ENCODE measurements at places on chromosomes 4 and X.
A peak's percentile ranks its signal among the peaks of the same experiment; 100 is the strongest.

DNA sequence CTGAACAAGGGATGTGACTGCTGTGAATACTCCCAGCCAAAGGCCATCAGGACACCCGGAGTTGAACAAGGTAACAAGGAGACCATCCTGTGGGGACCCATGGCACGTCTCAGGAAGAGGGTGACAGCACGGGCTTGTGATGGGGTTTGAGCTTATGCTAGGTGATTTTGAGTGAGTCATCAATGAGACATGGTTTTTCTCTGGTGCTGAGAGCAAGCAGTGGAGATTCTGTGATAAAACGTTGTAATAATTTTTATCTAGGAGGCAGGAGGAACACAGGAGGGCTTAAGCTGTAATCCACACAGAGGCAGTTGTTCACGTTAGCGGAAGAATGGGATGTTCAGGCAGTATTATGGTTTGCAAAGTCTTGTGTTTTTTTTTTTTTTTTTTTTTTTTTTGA, 36.0 kb downstream of the TRIML1 start:
- no peak for DNase-seq

DNA sequence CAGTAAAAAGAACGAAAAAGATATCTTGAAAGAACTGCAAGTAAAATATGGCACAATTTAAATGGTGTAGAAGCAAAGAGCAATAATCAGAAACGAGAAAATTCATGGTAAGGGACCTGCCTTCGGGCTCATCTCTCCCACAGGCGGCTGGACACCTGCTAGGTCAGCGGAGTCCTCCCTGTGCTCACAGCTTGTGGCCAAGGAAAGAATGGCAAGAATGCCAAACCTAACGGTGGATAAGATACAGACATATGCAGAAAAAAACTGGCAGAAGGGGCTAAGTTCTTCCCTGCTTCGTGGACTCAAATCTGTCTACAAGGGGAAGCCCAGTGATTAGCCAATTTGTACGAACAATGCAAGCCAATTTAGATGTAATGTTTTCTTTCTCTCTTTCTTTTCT, 152.1 kb upstream of the VCX start:
- DNase-seq, result no peak

DNA sequence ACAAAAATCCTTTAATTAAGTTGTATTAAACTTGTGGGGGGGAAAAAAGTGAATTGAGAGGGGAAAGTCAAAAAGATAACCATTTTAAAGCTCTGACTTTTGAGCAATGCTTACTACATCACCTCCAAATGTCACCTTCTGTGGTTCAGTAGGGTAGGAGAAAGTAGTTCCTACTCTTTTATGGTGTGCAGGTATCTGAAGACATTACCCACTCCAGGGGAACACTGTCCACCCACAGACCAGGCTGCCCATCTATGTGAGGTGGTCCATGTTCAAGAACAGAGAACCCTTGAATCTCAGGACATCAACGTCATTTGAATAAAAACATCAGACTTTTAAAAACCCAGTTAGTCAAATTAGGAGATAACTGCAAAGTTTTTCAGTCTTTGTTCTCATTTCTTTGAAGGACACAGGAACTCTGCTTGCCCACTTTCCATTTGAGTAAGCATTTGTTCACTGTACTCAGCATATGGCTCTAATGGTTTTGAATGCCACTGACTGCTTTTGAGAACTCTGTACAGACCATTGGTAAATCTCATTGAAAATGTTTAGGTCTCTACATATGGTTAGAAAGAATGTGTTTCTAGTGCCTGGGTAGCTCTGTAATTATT, 18.4 kb downstream of the NMU start:
- peak; percentile 58 for DNase-seq

- no peak for DNase-seq
These were observed 16.8 kb downstream of the ARHGAP6 start for GRCh38 chrX:11648705-11649519.

GRCh38 chrX:153824348-153824747, 6.0 kb downstream of the PDZD4 start:
- DNase-seq, result no peak

DNA sequence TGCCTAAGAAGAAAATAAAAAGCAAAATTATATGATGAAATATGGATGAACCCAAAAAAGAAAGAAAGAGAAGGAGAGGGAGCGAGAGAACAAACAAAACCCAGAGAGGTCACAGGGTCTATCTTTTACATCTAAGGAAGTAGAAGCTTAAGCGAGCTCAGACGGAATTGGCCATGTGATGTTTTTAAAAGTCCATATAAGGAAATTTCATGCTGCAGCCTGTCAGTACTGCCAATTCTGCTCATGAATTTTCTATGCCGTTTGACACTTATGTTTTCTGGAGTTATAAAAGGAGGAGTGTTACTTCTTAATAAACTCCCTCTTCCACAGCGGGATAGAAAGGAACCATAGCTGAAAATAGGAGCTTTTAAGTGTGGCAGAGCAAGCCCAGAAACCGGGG, 32.9 kb upstream of the DCX start:
- no peak for DNase-seq

DNA sequence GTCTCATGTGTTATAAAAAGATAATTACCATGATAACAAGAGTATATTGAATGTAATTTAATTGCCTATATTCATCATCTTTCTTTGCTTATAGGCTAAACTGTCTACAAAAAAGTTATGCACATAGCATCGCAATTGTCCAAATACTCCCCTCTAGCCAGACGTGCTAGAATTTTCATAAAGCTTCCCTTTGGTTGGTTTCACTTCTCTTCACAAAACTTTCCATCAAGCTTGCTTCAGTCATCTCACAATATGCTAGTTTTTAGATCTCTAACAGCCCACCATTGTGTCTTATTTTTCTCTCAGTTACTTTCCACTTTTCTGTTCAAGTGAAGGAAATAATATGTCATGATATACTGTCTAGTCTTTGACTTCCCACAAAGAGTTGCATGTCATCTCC, 448.3 kb upstream of the SPANXN1 start:
- DNase-seq, result no peak

- DNase-seq, result peak; percentile 78
These were observed 59.9 kb downstream of the GSPT2 start for GRCh38 chrX:51802917-51803688.

DNA sequence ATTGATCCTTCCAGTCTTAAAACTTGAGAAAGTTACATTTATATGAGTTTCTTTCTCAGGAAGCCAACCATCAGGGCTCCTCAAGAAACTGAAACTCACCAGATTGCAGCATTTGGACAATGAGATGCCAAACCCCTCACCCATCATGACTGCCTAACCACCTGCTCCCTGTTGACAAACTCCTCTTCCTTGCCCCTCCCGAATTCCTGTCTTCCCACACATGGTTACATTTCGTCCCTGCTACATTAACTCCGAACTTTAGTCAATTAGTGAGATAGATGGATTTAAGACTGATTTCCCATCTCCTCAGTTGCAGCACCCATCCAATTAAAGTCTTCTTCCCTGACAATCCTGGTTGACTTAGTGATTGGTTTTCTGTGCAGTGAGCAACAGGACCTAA, 118.7 kb downstream of the ZNF330 start:
- DNase-seq, result no peak

- DNase-seq, result no peak
These were observed 9.5 kb downstream of the NAF1 start for GRCh38 chr4:163157157-163157556.

GRCh38 chr4:91267543-91267942, 1036.2 kb upstream of the GRID2 start:
- DNase-seq, result no peak

DNA sequence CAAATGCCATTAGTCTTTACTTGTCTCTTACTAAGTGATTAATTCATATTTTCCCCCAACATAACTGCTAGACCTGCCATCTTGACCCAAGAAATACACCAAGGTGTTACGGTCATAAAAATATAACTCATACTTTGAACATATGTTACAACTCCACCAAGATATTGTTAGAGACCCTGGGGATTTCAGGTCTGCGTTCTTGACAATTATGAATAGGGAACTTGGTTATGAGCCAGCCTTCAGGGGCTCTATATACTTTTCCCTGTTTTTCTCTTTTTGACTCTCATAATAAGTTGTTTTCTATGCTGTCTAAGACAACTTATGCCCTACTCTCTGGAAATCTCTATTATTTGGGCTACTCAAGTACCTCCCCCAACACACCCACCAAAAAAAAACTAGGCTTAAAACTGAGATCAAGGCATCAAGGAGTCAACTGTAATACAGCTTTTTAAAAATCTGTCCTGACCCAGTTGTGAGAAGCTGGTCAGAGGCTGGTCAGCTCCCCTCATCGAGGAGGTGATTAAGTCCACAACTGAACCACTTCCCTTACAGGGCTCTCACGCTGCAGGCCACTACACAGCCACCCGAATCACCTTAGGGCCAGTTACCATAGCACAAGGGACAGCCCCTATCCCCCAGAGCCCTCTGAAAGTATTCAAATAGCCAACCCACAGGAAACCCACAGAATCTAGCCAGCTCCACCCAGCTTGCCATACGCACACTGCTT, 10.5 kb upstream of the TLR3 start:
- DNase-seq, result no peak

DNA sequence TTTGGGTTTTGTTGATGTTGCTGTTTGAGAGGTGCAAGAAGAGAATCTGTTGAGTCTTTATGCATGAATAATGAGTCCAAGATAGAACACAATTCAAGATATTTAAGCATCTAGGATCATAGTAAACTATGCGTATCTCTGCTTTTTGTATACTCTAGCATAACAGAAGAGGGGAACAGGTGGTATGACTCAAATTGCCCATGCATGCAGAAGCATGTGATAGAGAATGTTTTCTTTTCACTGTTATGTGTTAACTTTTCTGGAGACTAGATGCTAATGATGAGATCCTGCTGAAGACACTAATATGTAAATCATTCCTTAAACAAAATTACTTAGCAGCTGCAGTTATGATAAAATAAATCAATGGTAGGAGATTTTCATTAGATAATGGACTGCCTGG, 165.3 kb upstream of the FTHL17 start:
- no peak for DNase-seq
